Fibroblast of skin of left quadriceps (primary cell): ENCODE measurements at places on chromosomes 1 and 21.

- DNase-seq: no peak
Measured at GRCh38 chr1:104121271-104121670, 371.6 kb downstream of the AMY1C start.

DNA sequence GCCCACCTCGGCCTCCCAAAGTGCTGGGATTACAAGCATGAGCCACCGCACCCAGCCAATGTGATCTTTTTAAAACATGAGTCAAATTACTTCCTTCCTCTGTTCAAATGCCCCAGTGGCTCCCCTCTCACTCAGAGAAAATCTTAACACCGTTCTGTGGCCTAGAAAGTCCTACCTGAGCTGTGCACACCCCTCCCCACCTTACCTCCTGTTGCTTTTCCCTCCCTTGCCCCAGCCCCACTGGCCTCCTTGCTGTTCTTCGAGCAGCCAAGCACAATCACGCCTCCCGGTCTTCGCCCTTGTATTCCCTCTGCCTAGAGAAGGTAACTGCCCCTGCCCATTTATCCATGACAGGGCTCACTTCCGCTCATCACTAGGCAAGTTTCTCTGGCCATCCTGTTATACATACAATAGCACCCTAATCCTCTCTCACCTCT is 62.6 kb upstream of the RPL11 start:
- DNase-seq: no peak

GRCh38 chr1:48817505-48818114 is 40.9 kb upstream of the BEND5 start:
- DNase-seq: no peak

GRCh38 chr1:27634177-27634984 is 604 bp downstream of the FGR start:
- no peak for DNase-seq

GRCh38 chr1:100517515-100517914 is 20.4 kb upstream of the GPR88 start:
- DNase-seq: no peak

- DNase-seq: peak; percentile 50
Measured at GRCh38 chr1:207077470-207078377, 10.9 kb upstream of the C4BPB start.

- no peak for DNase-seq
Measured at GRCh38 chr1:9657521-9658032, 6.0 kb downstream of the PIK3CD start.

GRCh38 chr1:170537798-170538503 is 6.0 kb downstream of the GORAB start:
- DNase-seq: no peak

DNA sequence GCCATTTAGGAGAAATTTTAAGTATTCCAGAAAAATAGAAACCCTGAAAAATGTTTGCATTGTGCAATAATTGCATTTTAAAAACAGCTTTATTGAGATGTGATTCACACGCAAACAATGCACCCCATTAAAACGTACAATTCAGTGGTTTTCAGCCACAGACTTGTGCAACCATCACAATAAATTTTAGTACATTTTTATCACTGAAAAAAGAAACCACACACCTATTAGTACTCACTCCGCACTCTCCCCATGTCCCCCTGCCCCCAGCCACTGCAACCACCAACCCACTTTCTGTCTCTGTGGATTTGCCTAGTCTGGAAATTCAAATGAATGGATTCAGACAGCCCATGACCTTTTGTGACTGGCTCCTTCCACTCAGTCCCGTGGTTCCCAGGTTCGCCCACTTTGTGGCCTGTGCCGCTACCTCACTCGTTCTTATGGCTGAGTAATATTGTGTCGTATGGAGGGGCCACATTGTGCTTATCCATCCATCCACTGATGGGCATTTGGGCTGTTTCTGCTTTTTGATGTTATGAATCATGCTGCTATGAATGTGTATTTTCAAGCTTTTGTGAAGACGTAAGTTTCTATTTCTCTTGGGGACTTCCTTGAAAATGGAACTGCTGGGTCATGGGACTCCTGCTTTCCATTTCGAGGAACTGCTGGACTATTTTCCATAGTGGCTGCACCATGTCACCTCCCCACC is 147.7 kb upstream of the ARHGEF16 start:
- peak; percentile 89 for DNase-seq

GRCh38 chr1:171084091-171084490 is 6.6 kb upstream of the FMO3 start:
- no peak for DNase-seq

GRCh38 chr1:2607641-2608091 is 21.1 kb downstream of the PRXL2B start:
- DNase-seq: no peak

- no peak for DNase-seq
Measured at GRCh38 chr1:220552672-220553260, 24.8 kb downstream of the MARK1 start.

GRCh38 chr1:9041116-9041779 is 15.0 kb upstream of the SLC2A7 start:
- DNase-seq: no peak

GRCh38 chr1:3746830-3747521 is 5.3 kb upstream of the CCDC27 start:
- peak; percentile 34 for DNase-seq

DNA sequence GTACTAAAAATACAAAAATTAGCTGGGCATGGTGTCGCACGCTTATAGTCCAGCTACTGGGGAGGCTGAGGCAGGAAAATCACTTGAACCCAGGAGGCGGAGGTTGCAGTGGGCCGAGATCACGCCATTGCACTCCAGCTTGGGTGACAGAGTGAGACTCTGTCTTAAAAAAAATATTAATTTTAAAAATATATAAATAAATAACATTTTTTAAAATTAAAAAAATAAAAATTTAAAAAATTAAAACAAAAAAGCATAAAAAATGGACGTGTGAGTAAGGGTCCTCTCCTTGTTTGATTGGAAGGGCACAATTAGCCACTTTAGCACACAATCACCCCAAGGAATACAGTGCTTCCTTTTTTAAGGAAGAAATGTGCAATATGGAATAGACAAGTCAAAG is 18.6 kb downstream of the EBNA1BP2 start:
- no peak for DNase-seq

DNA sequence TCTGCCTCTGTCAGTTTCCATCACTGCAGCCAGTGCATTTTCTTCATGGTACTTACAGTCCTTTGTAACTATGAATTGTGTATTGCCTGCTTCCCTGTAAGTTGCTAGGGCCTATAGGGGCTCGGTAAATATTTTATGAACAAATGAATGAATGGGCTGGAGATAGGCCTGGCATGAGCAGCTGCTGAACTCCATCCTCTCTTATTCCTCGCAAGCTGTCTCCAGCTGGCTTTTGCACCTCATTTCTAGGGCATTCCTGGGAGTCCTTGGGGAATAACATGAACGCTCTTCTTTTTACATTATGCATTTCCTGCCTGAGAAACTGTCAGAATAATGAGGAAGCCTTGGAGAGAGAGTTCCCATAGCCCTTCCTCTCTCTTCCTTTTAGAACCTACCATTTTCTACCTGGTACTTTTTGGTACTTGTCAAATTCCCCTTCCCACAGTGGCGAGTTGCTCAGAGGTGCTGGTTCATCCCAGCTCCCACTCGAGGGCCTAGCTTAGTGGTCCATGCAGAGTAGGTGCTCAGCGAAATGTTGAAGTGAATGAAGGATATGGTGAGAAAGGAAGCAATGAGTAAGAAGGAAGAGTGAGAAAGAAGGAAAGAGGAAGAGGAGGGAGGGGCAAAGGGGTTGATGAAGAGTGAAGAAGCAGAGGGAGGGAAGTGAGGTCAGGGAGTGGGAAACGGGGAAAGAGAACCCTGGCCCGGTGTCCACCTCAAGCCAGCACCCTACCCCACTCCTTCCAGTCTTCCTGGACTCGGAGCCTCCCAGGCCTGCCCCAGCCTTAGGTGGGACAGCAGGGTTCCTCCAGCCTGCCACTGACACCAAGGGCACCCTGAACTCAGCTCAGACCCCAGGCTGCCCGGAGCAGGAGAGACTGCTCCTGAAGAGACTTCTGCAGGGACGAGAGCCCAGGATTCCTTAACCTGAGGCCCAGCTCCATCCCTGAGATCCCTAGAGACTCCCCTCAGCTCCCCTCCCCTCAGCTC is 29.6 kb downstream of the KCNC4 start:
- peak; percentile 23 for DNase-seq

DNA sequence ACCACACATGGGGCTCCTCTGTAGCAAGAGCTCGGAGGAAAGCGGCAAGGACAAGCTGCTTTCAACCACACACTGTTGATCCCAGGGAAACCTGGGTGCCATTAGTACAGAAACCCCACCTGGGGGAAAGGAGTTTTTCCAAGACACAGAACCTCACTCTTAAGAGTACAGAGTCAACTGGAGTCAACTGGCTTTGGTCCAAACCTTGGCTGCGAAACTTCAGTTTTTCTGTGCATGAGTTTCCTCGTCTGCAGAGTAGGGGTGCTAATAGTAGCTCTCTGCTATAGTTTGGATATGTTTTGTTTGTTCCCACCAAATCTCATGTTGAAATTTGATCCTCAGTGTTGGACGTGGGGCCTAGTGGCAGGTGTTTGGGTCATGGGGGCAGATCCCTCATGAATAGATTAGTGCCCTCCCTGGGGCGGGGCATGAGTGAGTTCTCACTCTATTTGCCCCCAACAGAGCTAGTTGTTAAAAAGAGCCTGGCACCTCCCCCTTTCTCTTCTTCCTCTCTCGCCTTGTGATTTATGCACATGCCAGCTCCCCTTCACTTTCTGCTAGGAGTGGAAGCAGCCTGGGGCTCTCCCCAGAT is 161.1 kb downstream of the PIGK start:
- DNase-seq: no peak

DNA sequence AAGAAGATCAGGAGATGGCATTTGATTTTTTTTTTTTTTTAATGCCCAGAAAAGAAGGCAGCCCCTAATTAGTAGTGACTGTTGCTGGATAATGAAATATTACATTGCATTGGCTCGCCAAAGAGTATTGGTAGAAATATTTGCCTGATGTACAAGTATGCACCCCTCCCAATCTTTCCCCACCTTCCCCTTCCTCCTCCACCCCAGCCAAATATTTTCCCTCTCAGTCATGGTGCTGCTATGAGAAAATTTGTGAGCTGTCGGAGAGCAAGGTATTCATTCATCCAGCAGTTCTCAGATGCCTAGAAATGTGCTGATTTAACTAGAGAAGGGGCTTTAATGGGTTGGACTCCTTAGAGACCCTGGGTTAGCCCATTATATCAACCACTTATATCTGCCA is 50.5 kb upstream of the IKBKE start:
- DNase-seq: peak; percentile 36
